ENCODE measurements at places on chromosomes 1 and 21. TPM values are rescaled to one million over a fixed set of nuclear protein-coding genes. Genes with fewer than 3 reads are reported as not detected.

The BNIPL gene
- total RNA-seq, result 0.42 TPM

The CNKSR1 gene
- 0.72 TPM for total RNA-seq

The CELSR2 gene
- 3.0 TPM for total RNA-seq

The CATSPERE gene
- total RNA-seq, result 0.68 TPM

The SNX7 gene
- total RNA-seq, result 10.0 TPM

The KRTAP21-2 gene
- total RNA-seq, result not detected

Measured in right lobe of liver (tissue), 6 donors.